Activated naive CD8-positive, alpha-beta T cell treated with anti-CD3 and anti-CD28 coated beads, Interleukin-2, amount 50 U/mL, for 24 hours (primary cell): ENCODE measurements at places on chromosomes 3 and 15.

DNA sequence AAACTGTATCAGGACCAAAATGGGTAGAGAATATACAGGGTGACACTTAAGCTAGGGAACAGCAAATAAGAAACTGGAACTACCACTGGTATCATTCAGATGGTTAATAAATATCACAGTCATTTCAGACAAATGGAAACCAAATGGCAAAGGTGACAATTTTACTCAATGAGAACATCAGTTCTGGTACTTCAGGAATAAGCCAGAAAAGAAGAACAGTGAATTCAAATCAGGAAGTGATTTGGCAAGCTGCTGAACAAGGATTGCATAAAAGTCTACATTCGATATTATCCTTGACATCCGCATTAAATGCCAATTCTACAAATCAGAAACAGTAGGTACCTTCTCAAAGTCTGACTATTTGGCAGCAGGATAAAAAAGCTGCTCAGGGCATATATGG lies 23.5 kb upstream of the STIMATE start:
- H3K4me3 ChIP-seq, result no peak overlapping the region
- H3K36me3 ChIP-seq, result peaks cover 28% of the 10 kb centered on the region
- no peaks in the 10 kb centered on the region for H3K27me3 ChIP-seq
- DNase-seq, result no peak

DNA sequence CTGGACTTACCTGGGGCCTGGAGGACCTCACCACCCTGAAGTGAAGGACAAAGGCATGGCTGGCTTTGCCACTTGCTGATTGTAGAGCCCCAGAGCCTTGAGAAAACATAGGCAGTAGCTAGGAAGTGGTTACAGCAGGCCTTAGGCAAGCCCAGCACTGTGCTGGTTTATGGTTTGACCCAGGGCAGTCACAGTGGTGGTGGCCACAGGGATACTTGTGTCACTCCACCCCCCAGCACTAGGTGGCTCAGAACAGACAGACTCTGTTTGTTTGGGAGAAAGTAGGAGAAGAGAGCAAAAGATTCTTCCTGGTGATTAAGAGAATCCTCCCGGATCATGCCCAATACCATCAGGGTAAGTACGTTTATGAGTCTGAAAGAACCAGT lies 13.2 kb upstream of the COL8A1 start:
- H3K36me3 ChIP-seq, result no peaks in the 10 kb centered on the region
- no peak for DNase-seq
- no peak overlapping the region for H3K4me3 ChIP-seq
- H3K27ac ChIP-seq, result no peak overlapping the region

DNA sequence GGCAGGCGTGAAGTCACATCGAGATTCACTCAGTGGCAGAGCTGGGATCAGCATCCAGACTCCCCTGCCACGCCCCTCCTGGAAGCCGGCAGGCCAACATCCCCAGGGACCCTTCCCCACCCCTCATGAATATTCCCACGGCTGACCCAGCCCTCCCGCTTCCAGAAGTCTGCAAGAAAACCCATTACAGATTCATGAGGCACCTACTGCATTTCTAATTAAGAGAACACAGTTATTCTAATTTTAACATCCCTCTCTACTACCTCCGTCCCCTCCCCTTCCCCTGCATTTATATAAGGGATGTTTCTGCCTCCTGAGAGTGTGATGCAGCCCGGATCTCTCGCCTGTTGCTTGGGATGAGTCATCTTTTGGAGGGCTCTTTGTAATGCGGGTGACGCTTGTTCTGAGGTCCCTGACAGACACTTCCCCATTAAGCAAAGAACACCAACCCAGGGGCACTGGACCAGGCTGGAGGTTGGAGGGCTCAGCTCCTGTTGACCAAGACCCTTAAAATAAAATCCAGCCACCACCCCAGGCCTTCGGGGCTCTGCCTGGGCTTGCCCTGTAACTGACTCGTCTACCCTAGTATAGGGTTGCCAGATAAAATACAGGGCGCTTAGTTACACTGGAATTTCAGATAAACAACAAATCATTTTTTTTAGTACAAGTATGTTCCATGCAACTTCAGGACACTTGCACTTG lies 118.7 kb downstream of the NUP210 start:
- peaks cover 5% of the 10 kb centered on the region for H3K4me1 ChIP-seq
- H3K4me3 ChIP-seq, result no peak overlapping the region
- H3K27me3 ChIP-seq, result peaks cover 7% of the 10 kb centered on the region
- H3K36me3 ChIP-seq, result no peaks in the 10 kb centered on the region
- DNase-seq, result no peak

GRCh38 chr3:128702391-128702790 lies 23.6 kb upstream of the RAB7A start:
- H3K36me3 ChIP-seq, result no peaks in the 10 kb centered on the region
- H3K4me1 ChIP-seq, result peaks cover 2% of the 10 kb centered on the region
- DNase-seq, result no peak
- H3K27me3 ChIP-seq, result no peaks in the 10 kb centered on the region
- no peak overlapping the region for H3K4me3 ChIP-seq

GRCh38 chr15:76953913-76954312 lies 22.4 kb downstream of the RCN2 start:
- H3K27ac ChIP-seq, result no peak overlapping the region
- peaks cover 6% of the 10 kb centered on the region for H3K36me3 ChIP-seq
- H3K4me1 ChIP-seq, result peaks cover 6% of the 10 kb centered on the region
- DNase-seq, result no peak
- H3K4me3 ChIP-seq, result no peak overlapping the region

DNA sequence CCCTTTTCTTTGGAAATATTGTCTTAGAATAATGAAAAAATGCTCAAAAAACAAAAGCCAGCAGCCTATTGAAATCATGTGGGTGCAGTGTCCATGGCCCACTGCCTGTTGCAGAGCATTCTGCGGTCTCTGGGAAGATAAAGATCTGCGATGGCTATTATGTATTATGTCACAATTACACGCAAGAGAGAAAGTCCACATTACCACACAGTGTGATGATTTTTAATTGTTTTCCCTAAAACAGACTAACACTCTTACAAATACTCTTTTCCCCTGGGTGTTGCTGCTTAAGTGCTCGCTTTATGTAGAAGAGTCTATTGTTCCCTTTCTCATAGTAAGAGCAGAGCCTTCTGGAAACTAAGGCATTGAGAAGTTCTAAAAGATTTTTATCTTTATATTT lies 32.2 kb downstream of the SSR3 start:
- H3K27ac ChIP-seq, result no peak overlapping the region
- peaks cover 3% of the 10 kb centered on the region for H3K36me3 ChIP-seq
- H3K4me1 ChIP-seq, result peaks cover 26% of the 10 kb centered on the region
- no peak for DNase-seq
